Epithelial cell of alveolus of lung (primary cell): ENCODE measurements at places on chromosomes 3 and 15. TPM values are rescaled to one million over a fixed set of nuclear protein-coding genes. Genes with fewer than 3 reads are reported as not detected.

The CD200 gene
- total RNA-seq, result 2.2 and 7.4 TPM in 2 replicates

The CLDN1 gene
- 0.16 and 12.4 TPM in 2 replicates for total RNA-seq

The SKOR1 gene
- 0.13 and 1.5 TPM in 2 replicates for total RNA-seq

The ASB14 gene
- total RNA-seq, result not detected in 2 replicates

The ARMC8 gene
- total RNA-seq, result 26.2 and 39.8 TPM in 2 replicates

The CGNL1 gene
- total RNA-seq, result 0.39 and 0.88 TPM in 2 replicates

The CHRNB4 gene
- not detected in 2 replicates for total RNA-seq

The VILL gene
- 2.7 and 5.5 TPM in 2 replicates for total RNA-seq

The IL17RE gene
- total RNA-seq, result 0.88 and 1.0 TPM in 2 replicates
